ENCODE measurements at places on chromosomes 12 and 14. TPM values are rescaled to one million over a fixed set of nuclear protein-coding genes. Genes with fewer than 3 reads are reported as not detected.
A peak's percentile ranks its signal among the peaks of the same experiment; 100 is the strongest.

The TPPP2 gene
- total RNA-seq, result not detected

DNA sequence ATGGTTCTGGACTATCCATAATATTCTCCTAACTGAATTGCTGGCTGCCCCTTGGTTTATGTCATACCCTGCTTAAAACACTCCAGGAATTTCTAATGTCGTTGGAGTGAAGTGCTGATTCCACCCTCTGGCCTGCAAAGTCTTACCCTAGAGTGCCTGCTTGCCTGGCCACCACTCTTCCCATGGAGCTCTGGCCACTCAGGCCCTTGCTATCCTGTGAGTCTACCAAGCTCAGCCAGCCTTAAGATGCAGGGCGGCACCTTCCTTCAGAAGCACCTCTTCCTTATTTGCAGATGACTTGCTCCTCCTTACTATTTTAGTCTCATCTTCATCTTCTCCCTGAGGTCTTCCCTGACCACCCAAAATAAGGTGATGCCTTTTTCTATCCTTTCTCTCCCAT, 35.3 kb downstream of the SLC6A15 start:
- DNase-seq, result no peak

The DENND5B gene
- total RNA-seq, result 10.7 TPM

GRCh38 chr14:34711796-34712712, 2.3 kb downstream of the CFL2 start:
- no peak for DNase-seq

- DNase-seq, result no peak
Observed at GRCh38 chr12:88418856-88419497, 161.3 kb downstream of the KITLG start.

The PRPF39 gene
- total RNA-seq, result 29.6 TPM

DNA sequence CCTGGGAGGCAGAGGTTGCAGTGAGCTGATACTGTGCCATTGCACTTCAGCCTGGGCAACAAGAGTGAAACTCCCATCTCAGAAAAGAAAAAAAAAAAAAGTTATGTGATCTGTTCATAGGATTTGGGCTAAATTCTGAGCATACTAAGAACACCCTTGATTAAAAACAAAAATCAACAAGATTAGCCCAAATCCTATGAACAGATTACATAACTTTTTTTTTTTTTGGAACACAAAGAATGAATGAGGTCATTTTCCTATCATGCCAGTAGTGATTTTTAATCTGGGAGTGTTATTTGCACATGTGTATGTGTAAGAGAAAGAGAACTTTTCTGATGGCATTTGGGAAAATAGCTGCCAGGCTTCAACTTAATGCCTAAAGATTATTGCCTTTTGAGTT, 208.7 kb downstream of the ERC1 start:
- no peak for DNase-seq

DNA sequence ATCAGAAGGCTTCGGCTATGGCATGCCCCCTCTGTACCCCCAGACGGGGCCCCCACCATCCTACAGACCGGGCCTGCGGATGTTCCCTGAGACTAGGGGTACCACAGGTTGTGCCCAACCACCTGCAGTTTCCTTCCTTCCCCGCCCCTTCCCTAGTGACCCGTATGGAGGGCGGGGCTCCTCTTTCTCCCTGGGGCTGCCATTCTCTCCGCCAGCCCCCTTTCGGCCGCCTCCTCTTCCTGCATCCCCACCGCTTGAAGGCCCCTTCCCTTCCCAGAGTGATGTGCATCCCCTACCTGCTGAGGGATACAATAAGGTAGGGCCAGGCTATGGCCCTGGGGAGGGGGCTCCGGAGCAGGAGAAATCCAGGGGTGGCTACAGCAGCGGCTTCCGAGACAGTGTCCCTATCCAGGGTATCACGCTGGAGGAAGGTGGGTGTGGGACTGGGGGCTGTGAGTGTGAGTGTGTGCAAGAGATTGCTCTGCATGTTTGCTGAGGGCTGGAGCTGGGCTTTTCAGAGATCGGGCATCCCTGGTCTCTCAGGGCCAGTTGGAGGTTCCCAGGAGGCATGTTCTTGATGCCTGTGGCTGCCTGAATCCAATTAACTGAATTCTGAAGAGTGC, 8.6 kb downstream of the NFATC4 start:
- no peak for DNase-seq

The IL22 gene
- not detected for total RNA-seq

DNA sequence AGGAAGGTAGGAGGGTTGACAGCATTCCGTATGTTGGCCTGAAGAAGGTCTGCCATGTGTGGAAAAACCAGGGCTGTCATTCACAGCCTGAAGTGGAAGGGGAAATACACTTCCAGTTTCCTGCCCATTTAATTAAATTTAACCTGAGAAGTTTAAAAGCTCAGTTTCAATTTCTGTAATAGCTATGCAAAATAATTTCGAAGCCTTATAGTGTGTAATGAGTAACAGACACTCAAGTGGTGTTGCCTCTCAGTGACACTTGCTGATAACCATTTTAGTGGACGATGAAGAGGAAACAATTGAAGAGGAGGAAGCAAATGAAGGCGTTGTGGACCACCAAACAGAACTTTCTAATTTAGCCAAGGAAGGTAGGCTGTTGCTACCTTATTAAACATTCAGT, 44.8 kb downstream of the EP400 start:
- no peak for DNase-seq

- DNase-seq, result no peak
Observed at GRCh38 chr14:58138031-58138713, 13.8 kb downstream of the ARMH4 start.

DNA sequence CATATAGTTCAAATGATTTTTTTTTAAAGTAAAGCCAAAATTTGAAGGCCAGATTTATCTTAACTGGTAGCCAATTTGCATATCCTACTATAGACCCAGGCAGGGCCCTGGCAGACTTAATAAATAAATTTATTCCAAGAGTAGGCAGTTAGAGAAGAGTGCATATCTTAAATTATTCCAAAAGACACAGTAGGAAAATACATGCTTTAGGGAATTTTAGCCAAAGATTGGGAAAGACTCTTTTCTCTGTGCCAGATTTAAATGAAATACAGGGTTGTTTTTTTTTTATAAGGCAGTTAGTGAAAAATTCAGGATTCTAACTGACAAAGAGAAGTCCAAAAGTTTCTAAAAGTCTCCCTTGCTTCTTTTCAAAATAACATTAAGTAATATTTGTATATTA, 65.5 kb downstream of the ST8SIA1 start:
- DNase-seq, result no peak

- peak; percentile 4 for DNase-seq
Observed at GRCh38 chr12:105658389-105658788, 327.9 kb downstream of the C12orf75 start.

DNA sequence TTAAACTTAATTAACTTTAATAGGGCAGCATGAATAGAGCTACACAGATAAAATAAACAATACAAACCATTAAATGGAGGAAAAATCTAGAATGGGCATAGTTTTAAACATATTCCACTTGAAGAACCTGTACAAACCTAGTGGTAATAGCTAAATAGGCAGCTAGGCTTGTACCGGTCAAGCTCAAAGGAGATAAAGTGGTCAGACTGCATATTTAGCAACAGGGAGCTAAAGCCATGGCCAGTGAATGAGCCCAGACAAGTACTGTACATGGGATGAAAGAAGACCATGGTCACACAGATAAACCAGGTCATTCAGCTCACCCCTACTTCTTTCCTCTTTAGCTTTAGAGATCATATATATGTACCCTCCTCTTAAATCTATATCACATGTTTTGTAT, 186.6 kb upstream of the KRR1 start:
- DNase-seq, result no peak

DNA sequence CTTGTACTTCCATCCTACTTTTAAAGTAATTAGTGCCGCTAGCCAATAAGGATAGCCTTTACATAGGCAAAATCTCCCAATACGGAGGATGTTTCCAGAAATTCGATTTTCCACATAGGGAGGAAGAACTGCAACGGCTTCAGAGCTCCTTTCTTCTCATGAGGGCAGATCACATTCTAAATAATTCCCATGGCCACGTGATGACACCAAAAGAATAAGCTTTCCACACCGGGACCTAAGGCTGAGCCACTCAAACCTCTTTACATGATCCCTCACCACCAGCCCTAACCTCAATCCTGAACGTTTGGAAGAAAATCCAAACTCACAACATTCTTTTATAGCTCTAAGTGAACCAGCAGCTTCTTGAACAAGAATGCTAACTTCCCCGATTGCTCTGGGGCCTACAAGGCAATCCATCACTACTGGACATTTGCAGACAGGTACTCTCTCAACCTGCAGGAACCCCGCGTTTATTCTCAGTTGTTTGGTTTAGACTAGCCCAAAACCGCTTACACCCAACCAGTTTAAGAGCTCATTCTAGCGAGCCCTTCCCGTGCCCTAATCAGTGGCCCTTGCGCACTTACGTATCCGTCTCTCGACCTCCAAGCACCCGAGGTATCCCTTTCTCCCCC, 884 bp downstream of the CAPRIN2 start:
- DNase-seq, result no peak

The CLEC4C gene
- total RNA-seq, result not detected

GRCh38 chr12:77324416-77324762, 259.0 kb upstream of the E2F7 start:
- no peak for DNase-seq

DNA sequence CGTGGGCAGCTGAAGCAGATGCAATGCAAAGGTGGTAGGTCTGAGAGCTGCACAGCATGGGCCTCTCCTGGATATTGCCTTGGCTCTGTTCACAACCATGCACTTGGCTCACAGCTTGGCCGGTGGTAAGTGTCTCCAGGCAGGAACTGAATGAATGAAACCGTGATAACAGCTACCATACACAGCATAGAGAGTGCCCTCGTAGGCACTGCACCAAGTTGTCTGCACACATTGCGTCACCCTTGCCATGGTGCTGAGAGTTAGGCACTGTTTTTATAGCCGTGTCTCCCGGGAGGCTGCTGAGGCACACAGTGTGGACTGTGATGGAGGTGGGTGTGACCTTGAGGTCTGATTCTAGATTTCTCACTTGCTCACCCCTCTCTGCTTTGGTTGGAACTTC, 157.6 kb upstream of the VASH1 start:
- DNase-seq, result no peak

DNA sequence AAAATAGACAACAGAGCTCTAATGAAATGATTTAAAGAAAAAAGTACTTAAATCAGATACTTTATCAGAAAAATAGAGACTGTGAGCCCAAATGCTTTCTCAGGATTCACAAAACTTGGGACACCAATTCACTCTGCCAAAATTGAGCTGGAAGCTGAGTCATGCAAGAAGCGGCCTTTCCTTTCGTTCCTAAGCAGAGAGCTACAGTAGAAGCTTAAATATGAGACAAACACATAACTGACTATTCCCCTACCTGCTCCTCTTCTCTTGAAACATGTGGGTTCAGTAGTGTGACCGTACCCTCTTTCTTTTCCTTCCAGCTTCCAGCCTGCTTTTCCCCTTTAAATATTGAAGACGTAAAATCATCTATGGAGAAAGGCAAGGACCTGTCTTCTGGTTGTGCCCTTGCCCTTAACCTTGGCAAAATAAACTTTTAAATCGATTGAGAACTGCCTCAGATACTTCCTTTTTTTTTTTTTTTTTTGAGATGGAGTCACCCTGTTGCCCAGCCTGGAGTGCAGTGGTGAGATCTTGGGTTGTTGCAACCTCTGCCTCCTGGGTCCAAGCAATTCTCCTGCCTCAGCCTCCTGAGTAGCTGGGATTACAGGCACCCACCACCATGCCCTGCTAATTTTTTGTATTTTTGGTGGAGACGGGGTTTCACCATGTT, 4.4 kb upstream of the SDS start:
- DNase-seq, result no peak

- no peak for DNase-seq
Observed at GRCh38 chr14:104319491-104320241, 181.3 kb downstream of the KIF26A start.

- no peak for DNase-seq
Observed at GRCh38 chr14:33842299-33842698, 108.6 kb downstream of the EGLN3 start.

The TAS2R42 gene
- not detected for total RNA-seq

The PAPLN gene
- 17.1 TPM for total RNA-seq

DNA sequence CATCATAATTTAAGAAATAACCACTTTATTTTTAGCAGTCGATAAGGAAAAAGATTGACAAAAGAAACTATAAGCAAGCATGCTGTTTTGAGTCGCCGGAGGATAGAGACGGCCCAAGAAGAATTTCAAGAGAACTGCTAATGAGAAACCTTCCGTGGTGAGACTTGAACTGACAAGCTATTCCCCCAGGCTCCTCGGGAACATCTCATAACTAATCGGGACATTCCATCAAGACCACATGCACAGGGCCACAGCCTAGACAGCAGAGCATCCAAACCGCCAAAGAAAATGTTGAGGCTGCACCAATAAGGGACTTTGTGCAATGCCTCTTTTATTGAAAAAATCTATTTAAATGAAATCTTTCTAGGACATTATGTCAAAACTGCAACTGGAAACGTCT, 51.0 kb downstream of the YEATS4 start:
- no peak for DNase-seq

DNA sequence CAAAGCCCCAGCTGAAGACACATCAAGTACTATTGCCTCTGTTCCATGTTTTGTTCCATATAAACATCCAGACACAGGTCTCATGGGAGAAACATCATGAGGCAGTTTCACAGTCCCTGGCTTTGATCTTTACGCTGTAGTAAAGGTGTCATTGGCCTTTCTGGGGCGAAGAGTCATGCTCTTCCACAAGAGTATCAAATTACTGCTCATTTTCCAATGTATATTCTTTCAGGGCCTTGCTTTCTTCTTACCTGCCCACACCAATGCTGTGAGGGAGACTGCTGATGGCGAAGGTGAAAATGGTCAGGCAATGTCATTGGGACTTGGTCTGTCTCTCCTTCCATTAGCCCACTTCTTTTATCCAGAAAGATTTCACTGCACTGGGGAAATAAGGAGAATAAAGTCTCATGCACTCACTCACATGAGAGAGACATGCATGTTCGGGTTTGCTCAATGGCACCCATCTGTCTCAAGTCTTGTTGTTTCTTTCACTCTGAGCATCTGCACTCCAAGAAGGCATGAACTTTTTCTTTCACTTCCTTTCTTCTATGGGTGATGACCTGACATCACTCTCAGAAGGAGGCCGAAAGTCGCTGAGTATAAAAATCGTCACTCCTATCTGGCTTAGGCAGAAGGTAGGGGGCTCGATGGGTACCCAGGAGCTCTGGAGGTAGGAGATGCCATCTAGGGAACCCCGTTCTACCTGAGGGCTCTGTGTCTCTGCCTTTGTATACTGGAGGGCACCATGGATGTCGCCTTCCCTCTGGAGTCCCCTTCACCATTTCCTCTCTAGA, 1.3 kb upstream of the JDP2 start:
- DNase-seq, result no peak

Data from glomerular endothelial cell (primary cell).